ENCODE measurements at places on chromosomes 16 and 17.
A peak's percentile ranks its signal among the peaks of the same experiment; 100 is the strongest.

- peak; percentile 89 for DNase-seq
These were observed 99.9 kb upstream of the CORO6 start for GRCh38 chr17:29722411-29723198.

DNA sequence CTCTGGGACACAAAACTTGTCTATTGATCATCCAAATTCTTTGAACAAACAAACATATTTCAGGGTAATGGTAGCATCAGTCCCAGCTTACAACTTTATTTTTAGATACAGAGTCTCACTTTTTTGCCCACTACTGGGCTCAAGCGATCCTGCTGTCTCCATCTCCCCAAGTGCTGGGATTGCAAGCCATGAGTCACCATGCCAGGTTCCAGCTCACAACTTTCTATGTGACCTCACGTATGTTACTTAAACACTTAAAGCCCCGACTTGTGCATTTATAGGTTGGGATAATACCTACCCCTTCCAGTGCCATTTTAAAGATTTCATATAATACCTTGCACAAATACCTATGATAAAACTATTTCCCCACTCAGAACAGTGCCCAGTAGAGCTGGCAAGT is 42.0 kb upstream of the KSR1 start:
- DNase-seq: no peak

DNA sequence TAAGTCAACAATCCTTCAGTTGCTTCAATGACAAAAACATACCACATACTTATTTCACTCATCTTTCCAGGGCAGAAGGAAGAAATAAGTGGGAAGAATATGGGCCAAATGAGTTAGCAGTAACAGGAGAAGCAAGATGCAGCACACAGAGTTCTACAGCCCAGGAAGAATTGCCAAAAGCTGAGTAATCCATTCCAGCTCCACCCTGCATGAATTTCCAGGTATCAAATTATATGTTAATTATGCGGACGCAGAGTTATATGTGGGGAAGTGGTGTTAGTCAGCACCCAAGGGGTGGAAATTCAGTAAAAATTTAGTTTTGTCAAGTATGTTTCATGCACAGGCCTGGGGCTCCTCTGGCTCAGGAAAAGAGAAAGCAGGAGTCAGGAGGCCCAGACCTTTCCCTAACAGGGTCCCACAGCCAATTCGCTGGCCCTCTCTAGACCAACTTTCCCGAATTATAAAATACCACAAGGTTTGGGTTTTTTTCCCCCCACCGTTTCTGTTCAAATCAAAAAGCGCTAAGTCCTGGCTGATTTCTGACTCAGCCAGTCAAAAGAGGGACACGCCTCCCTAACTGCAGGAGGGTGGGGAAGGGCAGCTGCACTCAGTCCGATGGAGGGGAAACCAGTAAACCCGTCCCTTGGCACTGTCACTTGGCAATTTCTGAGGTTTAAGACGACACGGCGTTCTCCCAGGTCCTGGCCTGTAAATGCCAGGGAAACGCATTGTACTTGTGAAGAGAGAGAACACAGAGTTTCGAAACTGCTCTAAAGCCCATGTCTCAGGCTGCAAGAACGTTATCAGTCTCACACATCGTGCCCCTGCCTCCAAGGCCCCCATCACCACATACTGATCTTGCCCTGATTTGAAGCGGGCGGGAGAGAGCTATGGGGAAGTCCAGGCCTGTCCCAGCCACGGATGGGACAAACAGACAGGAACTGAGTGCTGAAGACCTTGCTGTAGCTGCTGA is 58.1 kb downstream of the ZFHX3 start:
- DNase-seq: peak; percentile 11

DNA sequence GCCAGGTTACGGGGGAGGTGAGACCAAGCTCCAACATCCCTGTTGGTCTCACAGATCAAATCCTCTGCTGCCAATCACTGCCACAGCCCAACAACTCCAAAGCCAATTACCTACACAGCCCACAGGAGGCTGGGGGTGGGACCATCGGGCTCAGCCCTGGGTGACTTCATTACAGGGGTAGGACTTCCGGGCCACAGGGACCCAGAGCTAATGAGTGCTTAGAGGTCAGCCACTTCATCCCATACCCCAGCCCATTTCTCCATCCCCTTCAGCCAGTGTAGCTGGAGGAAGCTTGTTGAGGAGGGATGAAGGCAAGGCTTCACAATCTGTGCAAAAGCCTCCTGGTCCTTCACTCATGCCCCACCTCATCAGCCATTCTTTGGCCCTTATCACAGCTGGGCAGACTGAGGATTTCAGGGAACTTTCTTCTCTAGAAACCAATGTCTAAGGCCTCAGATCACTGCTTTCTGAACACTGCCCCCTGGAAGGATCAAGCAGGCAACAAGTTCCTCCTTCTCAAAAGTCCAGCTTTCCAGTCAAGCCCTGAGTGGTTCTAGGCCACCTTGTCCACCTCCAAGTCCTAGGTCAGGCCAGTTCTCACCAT is 5.8 kb downstream of the FOXN1 start:
- DNase-seq: no peak

DNA sequence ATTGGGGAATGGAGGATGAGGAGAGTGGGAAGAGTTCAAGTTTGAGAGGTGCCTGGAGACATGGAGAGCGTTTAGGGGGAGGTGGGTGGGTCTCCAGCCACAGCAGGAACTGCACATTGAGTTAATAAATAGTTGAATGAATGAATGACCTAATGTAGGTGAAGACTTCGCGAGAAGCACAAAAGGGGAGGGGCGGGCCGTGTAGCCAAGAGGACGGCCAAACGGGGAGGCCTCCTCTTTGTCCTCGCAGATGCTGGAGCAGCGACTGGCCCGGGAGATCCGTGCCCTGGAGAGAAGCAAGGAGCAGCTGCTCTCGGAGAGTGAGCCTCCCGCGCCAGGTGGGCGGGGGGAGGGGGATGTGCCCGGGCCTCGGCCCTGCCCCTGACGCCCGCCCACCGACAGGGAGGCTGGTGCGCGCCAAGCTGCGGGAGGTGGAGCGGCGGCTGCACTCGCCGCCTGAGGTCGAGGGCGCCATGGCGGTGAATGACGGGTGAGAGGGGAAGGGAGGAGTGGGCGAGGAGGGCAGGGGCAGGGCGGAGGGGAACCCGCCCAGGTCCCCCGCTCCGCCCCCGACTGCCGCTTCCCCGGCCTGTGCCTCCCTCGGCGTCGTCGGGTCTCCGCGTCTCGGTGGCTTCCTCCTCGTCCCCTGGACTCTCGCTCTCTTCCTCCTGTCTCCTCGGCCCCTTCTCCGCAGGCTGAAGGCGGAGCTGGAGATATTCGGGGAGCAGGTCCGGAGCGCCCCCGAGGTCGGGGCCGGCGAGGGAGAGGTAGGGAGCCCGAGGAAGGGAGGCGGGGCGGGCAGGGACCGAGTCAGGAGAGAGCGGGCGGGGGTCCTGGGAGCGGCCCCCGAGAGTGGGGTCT is 12.9 kb downstream of the SYCE1L start:
- DNase-seq: no peak

Data from GF-D8 (cell line).